B cell (primary cell): ENCODE measurements at places on chromosomes 4 and X.

DNA sequence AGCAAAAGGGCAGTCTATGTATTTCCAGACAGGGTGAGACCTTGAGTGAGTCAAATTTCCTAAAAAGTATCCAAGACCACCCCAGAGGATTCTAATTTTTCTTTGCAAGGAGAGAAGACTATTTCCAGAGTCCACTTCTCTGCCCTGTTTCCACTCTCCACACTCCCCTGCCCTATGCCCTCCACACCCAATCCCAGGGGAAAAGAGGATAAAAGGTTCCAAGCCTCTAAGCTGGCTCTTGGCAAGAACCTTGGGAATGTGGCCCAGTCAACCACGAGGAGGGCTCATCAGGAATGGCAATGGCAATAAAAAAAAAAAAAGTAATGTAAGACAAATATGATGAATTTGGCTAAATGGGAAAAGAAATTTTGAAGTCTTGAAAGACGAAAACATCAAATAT, 65.9 kb downstream of the SRPX start:
- no peak for DNase-seq

GRCh38 chrX:41421071-41421729, 25.9 kb upstream of the NYX start:
- no peak for DNase-seq

- no peak for DNase-seq
These were observed 32.3 kb upstream of the DYNLT3 start for GRCh38 chrX:37879692-37880091.

DNA sequence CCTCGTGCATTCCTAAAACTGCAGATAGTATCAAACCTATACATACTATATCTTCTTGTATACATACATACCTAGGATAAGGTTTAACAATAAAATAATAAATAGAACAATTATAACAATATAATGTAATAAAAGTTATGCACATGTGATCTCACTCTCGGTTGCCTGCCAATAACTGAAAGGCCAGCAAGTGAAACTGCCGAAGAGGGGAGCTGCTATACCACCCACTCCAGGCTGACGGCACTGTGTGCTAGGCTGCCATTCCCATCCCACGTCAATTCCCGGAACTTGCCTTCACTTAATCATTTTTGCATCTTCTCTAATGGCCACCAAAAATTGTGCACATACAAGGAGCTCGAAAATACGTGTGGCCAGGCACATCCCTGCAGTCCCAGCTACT, 451.1 kb upstream of the FAT1 start:
- no peak for DNase-seq

DNA sequence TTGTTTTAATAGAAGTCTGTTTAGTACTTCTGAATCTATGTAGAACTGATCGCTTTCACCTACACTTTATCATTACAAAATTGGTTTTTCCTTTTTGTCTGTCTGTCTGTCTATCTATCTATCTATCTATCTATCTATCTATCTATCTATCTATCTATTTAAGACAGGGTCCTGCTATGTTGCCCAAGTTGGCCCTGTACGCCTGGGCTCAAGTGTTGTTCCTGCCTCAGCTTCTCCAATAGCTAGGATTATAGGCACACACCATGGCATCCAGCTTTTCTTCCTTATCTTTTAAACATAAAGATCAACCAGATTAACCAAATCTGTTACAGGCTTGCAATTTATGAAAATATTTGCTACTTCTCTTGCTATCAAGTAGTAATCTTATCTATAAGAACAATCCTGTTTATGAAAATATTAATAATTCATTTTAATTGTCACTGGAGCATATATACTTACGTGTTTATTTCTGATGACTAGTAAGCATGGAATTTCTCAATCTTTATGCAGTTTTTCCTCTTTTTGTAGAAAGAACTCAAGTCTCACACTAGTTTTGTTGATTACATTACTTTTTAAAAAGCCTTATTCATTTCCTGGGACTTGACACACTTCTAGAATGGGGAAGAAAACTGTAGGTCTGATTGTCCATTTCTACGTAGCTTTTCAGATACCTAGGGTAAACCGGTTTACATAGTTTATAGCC, 24.5 kb downstream of the KIAA0232 start:
- no peak for DNase-seq

- no peak for DNase-seq
These were observed 66.2 kb downstream of the NCAPG start for GRCh38 chr4:17876943-17877342.

DNA sequence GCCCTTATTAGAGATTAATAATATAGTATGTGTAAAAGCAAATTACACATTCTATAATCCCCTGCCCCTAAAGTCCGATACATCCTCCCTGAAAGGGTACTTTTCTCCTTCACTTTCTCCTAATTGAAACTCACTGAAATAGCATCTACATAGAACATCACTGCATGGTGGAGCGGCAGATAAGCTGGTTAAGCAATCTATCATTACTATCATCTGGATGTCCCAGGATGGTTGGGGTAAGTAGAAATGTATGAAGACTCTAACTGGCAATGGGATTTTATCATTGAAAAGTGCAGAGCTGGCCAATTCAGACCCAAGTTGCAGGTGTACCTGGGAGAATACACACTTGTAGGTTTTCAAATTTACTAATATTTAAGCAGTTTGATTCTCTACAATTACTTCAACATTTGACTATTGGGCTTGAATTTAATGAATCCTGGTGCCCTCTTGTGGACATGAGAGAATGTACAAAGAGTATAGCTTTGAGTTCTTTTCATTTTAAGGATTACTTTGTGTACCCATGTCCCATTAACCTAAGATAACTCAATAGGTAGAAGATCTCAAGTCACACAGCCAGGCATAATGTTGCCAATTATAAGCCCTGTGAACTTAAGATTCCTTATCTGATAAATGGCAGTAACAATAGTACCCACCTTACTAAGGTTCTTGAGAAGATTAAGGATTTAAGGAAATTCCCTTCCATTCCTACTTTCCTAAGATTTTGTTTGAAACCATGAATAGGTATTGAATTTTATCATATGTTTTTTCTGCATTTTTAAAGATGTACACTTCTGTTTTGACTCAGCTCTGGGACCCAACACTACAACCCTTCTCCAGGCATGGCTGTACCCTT, 69.8 kb downstream of the SHROOM3 start:
- peak; percentile 64 for DNase-seq

DNA sequence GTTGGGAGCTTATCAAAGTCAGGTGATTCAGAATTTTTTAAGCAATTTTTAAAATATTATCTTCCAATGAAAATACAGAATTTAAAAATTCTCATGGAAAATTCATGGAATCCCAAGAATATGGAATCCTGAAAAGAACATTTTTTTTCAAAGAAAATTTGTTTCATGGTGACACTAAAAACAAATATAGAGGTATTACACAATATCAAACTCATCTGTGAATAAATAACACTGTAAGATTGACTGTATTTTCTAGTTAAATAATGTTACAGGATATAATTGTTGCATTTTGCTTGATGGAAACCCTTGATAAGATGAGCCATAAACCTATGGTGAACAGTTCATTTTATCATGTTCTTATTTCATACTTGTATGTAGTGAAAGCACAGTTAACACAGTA, 11.4 kb downstream of the PRIMPOL start:
- no peak for DNase-seq

- DNase-seq = no peak
These were observed 197.2 kb upstream of the CNKSR2 start for GRCh38 chrX:21176921-21177571.

GRCh38 chrX:101682723-101683122, 23.1 kb upstream of the ARMCX2 start:
- DNase-seq = no peak

- DNase-seq = no peak
These were observed 7.7 kb downstream of the PRSS48 start for GRCh38 chr4:151284534-151285245.

GRCh38 chr4:139838811-139839210, 173.2 kb downstream of the MGST2 start:
- no peak for DNase-seq

GRCh38 chr4:55547466-55547770, 709 bp upstream of the CLOCK start:
- no peak for DNase-seq

DNA sequence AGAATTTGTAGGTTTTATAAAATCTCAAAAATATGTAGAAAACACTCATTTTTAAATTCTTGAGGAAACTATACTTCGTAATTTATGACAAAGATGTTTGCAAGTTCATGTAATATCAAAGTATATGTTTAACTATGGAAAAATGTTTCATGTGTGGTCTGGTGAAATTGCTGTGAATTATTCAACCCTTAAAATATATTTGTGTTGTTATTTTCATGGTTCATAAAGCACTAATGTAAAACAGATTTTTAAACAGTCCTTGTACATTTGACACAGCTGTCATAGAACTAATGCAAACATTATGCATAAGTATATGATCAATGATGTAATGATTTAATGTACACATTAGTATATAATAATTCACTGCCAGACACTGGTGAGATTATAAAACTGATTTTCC, 83.1 kb upstream of the ARSJ start:
- no peak for DNase-seq

- DNase-seq = no peak
These were observed 243.2 kb upstream of the NOCT start for GRCh38 chr4:138772366-138772765.

DNA sequence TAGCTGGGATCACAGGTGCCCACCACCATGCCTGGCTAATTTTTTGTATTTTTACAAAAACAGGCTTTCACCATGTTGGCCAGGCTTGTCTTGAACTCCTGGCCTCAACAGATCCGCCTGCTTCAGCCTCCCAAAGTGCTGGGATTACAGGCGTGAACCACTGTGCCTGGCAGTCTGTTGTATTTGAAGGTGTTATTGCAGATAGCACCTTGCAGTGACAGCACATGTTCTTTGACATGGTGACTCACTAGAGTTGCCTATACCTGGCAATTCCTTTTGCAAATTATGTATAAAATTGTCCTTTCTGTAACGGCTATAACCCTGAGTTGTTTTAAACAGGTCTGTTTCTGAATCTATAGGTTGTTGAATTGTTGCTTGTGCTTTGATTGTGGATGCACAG, 7.9 kb downstream of the OGT start:
- DNase-seq = no peak

DNA sequence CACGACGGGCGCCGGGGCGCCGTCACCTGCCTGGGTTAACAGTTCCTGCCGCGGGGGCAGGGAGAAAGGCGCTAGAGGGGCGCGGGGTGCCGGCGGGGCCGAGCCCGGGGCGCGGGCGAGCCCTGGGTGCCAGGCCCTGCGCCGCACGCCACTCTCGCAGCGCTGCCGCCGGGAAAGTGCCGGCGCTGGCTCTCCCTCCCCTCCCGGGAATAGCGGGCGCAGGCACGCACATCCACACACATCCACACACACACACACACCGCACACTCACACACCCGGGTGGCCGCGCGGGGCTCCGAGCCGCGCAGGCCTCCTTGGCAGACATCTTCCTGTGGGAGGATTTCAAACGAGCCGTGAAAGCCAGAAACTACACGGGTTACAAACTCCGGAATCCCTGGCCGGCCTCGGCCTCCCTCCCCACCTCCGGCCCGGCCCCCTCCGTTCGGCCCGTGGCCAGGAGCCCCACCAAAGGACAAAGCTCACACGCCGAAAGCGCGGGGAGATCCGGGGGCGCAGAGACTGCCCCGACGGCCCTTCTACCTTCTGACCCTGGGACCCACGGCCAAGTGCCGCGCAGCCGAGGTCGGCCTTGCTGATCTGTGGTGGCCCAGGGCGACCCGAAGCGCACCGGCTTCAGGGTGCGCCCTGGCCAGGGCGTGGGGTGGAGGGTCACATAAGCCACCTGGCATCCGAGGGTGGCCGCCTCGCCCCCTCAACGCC, 92.3 kb downstream of the BCOR start:
- DNase-seq = no peak

- DNase-seq = no peak
These were observed 245.8 kb downstream of the ADAMTS3 start for GRCh38 chr4:72323227-72323626.

- no peak for DNase-seq
These were observed 506.1 kb downstream of the IL15 start for GRCh38 chr4:142142366-142143054.

DNA sequence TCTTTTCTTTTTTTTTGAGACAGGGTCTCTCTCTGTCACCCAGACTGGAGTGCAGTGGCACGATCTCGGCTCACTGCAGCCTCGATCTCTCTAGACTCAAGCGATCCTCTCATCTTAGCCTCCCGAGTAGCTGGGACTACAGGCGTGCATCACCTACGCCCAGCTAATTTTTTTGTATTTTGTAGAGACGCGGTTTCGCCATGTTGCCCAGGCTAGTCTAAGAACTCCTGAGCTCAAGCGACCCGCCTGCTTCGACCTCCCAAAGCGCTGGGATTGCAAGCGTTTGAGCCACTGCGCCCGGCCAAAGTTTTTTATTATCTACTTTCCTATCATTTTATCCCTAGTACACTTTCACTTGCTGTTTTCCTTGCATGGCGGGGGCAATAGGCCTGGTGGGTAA, 1.4 kb downstream of the UBA6 start:
- no peak for DNase-seq

DNA sequence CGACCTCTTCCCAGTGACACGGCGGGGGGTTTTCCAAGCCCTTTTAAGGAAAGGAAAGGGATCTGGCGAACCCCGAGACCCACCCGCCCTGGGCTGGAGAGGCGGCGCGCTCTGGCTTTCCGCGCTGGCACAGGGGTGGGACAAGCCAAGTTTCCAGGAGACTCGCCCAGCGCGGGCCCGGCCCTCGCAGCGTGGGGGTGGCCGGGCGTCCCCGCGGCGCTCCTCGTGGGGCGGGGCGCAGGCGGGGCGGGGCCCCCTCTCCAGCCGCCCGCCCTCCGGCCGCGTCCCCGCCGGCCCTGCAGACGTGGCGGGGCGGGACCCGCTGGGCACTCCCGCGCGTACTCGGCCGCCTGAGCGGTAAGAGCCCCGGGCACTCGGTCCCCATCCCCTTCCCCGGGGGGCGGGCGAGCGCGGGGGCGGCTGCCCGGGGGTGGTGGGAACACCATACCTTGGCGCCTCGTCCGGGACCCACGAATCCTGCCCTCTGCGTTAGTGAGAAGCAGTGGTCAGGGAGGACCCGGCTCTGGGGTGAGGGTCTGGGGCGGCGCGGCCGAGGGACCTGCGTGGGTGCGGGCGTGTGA, at the start of gene FAM114A1:
TSS of gene FAM114A1 (plus strand) at position 329 of the 581 bp plus-strand sequence. CDS start 10,273 bp downstream, outside the sequence.
- DNase-seq = peak; percentile 54

DNA sequence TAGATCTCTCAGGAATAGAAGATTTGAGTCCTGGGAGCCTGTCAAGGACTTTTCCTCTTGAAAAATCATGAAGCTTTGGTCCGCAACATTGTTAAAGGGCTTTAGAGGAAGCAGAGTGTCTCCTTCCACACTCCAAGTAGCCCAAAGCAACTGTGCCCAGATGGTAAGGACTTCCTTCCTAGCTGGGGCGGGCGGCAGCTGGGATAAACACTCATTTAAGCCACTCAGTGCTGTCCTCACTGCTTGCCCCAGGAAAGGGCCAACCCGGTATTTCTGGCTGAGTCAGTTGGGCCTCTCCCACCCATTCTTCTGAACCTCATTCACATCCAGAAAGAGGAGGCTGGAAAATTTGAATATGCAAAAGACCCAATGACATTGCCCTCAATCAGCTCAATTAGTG, 144.3 kb downstream of the CHIC2 start:
- no peak for DNase-seq
